ENCODE measurements at places on chromosomes 5 and 9.

- DNase-seq: no peak
Observed at GRCh38 chr5:58919833-58920232, 337.0 kb downstream of the RAB3C start.

GRCh38 chr9:127883959-127884358 is 6.5 kb upstream of the AK1 start:
- DNase-seq: no peak

DNA sequence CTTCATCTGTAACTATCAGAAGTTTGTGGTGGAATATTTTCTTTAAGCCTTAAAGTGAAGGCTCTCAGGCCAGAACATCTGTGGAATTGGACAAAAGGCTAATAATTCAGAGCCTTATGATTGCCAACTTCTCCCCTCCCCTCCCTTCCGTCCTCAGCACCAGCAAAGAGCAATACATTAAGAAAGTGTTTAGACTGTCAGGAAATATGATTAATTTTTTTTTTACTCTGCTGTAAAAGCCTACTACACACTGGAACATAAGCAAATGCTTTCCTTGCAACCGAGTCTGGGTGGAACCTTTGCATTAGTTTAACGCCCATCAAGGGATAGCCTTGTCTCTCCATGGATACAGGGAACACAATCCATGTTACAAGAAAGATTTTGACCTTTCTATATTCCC is 110.3 kb upstream of the TARS1 start:
- DNase-seq: no peak

DNA sequence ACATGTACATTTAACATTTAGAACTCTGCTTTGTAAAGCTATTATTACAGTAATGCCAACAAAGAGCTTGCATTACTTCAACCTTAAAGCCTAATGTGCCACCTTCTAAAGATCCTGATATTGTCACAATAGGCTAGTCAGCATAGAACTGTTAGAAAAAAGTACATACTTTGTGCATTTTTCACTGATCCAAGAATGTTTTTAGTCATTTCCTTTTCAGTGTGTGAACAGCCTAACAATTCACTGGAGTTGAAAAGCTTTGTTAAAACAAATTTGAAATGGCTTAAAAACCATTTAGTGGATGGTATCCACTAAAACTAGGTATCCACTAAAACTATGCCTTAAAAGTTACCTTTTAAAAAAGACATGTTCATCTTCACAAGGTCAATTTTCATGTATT is 4.5 kb downstream of the RPS6 start:
- DNase-seq: no peak

DNA sequence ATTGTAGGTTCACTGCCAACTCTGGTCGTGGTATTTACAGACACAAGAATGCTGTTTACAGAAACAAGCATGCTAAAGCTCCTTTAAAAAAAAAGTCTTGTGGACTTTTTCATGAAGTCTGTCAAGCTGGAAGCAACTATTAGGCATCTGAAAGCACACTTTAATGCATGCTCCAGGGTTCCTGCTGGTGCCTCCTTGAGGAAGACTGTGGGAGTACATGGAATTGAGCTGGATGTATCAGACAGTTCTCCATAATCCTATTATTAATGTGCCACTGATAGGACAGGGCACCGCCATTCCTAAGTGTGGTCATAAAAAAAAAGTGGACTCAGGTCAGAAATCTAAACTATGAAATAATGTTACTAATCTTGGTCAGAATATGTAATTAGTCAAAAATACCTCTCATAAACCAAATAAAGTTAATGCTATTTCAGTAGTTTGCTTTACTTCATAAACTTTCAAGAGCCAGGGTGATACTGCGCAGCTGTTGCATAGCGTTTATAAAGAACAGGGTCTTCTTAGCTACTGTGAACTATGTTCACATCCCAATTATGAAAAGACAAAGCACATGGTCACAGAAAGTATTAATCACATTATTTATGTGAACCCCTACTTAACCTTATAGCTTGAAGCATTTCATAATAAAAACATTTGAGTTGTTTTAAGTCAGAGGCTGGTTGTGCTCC is 390.8 kb upstream of the PTGER4 start:
- no peak for DNase-seq

DNA sequence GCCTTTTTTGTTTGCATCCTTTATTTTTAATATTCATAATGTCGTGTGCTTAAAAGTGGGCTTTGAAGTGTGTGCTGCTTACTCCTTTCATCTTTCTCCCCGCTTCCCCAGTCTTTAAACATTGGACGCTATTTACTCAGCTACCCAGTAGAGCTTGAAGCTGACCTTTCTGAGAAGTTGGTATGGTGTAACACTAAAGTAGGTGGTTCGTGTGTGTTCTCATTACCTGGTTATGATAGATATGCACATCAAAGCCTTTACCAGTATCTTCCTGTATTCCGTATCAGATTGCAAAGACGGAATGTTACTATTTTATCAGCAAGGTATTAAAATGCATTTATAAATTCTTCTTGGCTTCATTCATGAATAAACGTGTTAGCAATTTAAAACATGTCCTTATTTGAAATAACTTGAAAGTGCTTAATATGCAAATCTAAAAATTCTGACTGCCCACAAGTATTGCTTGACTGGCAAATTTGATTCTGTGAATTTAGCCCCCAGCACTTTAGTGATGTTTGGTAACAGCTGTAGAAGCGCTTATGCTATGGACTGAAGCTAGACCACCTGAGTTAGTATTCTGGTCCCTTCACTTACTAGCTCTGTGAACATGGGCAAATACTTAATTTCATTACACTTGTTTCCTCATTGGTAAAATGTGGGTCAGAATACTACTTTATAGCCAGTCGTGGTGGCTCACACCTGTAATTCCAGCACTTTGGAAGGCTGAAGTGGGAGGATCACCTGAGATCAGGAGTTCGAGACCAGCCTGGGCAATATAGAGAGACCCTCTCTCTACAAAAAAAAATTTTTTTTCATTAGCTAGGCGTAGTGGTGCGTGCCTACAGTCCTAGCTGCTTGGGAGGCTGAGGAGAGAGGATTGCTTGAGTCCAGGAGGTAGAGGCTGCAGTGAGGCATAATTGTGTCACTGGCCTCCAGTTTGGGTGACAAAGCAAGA is 1.7 kb downstream of the RRAGA start:
- DNase-seq: no peak

- DNase-seq: no peak
Observed at GRCh38 chr5:38347040-38347763, 88.8 kb downstream of the EGFLAM start.

- DNase-seq: no peak
Observed at GRCh38 chr9:106420511-106420944, 442.4 kb upstream of the ZNF462 start.

Measured in stimulated activated CD4-positive, alpha-beta T cell treated with anti-CD3 and anti-CD28 coated beads, Interleukin-15, amount 100 ng/mL, for 1 hour (primary cell).